ENCODE measurements at places on chromosomes 1 and 21. TPM values are rescaled to one million over a fixed set of nuclear protein-coding genes. Genes with fewer than 3 reads are reported as not detected.

- no peak for DNase-seq
- H3K4me3 ChIP-seq: no peak overlapping the region
- H3K27me3 ChIP-seq: peaks cover 5% of the 10 kb centered on the region
- no peak overlapping the region for H3K27ac ChIP-seq
These were observed 17.5 kb downstream of the RD3 start for GRCh38 chr1:211474451-211474850.

Gene CHIA
- polyA plus RNA-seq: not detected

Gene OLIG2
- polyA plus RNA-seq: not detected

Gene BMP8A
- polyA plus RNA-seq: 0.45 TPM

All from small intestine (tissue), 16 donors.